Fibroblast of lung (primary cell): ENCODE measurements at places on chromosomes 11 and 22.
A peak's percentile ranks its signal among the peaks of the same experiment; 100 is the strongest.

DNA sequence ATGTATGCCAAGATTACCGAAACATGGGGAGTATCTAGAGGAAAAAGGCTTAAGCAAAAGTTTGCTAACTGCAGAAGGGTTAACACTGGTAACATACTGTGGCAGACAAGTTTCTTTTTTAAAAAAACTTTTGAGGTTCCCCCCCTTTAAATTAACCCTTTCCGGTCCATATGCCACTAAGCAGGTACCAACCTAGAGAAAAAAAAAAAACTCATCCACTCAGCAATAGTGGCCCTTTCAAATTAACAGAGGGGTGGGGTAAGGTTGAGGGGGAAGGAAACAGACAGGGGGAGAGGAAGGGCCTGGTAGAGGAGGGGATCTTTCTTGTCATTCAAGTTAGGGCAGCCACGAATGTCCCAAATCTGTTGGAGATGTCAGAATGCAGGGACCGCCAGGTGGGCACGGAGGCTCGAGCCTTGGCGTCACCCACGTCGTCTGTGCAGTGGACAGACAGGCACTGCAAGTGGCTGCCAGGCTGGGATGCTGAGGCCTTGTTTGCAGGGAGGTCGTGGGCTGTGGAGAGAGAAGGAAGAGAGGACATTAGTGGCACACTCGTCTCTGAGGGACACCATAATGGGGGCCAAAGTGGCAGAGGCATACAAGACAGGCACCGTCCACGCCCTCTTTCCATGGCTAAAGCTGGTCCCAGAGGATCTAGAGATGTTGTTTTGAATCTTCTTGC is 50.8 kb downstream of the MN1 start:
- peaks cover 6% of the 10 kb centered on the region for H3K4me1 ChIP-seq
- H3K27ac ChIP-seq, result no peak overlapping the region
- DNase-seq, result no peak
- no peak overlapping the region for H3K4me3 ChIP-seq
- peaks cover 11% of the 10 kb centered on the region for H3K27me3 ChIP-seq
- H3K36me3 ChIP-seq, result no peaks in the 10 kb centered on the region

DNA sequence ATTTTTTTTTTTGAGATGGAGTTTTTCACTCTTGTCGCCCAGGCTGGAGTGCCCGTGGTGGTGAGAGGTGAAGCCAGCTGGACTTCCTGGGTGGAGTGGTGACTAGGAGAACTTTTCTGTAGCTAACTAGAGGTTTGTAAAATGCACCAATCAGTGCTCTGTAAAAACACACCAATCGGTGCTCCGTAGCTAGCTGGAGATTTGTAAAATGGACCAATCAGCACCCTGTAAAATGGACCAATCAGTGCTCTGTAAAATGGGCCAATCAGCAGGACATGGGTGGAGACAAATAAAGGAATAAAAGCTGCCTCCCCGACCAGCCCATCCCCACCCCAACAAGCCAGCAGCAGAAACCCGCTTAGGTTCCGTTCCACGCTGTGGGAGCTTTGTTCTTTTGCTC is 4.4 kb upstream of the RAPSN start:
- H3K36me3 ChIP-seq, result no peaks in the 10 kb centered on the region
- H3K4me3 ChIP-seq, result no peak overlapping the region

GRCh38 chr11:116519499-116519898 is 253.3 kb downstream of the BUD13 start:
- no peaks in the 10 kb centered on the region for H3K4me1 ChIP-seq
- H3K27me3 ChIP-seq, result no peaks in the 10 kb centered on the region
- no peak for DNase-seq
- no peaks in the 10 kb centered on the region for H3K36me3 ChIP-seq

GRCh38 chr11:14093065-14093464 is 130.5 kb downstream of the SPON1 start:
- no peaks in the 10 kb centered on the region for H3K4me1 ChIP-seq
- no peak overlapping the region for H3K27ac ChIP-seq
- no peak overlapping the region for H3K4me3 ChIP-seq
- no peaks in the 10 kb centered on the region for H3K36me3 ChIP-seq
- no peak for DNase-seq

GRCh38 chr22:38874529-38875222 is 2.7 kb upstream of the CBX6 start:
- no peak for DNase-seq
- peaks cover 1% of the 10 kb centered on the region for H3K4me1 ChIP-seq
- peaks cover 13% of the 10 kb centered on the region for H3K27me3 ChIP-seq
- no peak overlapping the region for H3K4me3 ChIP-seq

GRCh38 chr11:122309262-122309925 is 193.4 kb upstream of the BLID start:
- no peak overlapping the region for H3K27ac ChIP-seq
- H3K36me3 ChIP-seq, result no peaks in the 10 kb centered on the region
- H3K4me1 ChIP-seq, result no peaks in the 10 kb centered on the region
- DNase-seq, result no peak

DNA sequence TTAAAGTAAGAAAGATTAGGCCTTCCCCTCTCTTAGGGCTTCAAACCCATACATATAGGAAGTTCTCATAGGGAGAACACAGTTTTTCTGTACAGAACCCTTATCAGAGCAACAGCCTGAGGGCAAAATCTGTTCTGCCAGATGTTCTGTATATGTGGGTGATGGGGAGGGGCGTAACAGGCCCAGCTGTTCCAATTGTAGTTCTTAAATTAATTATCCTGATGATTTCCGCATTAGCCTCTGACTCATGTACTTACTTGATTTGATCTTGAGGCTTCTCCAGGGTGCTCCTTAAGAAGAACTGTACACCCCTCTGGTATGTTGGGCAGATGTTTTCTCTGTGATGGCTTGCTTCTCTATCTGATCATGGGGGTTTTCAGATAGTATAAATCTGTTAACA is 123.1 kb upstream of the C11orf87 start:
- peak; percentile 13 for DNase-seq
- H3K27ac ChIP-seq, result no peak overlapping the region
- H3K4me1 ChIP-seq, result no peaks in the 10 kb centered on the region
- H3K36me3 ChIP-seq, result no peaks in the 10 kb centered on the region
- no peaks in the 10 kb centered on the region for H3K27me3 ChIP-seq
- H3K4me3 ChIP-seq, result no peak overlapping the region

DNA sequence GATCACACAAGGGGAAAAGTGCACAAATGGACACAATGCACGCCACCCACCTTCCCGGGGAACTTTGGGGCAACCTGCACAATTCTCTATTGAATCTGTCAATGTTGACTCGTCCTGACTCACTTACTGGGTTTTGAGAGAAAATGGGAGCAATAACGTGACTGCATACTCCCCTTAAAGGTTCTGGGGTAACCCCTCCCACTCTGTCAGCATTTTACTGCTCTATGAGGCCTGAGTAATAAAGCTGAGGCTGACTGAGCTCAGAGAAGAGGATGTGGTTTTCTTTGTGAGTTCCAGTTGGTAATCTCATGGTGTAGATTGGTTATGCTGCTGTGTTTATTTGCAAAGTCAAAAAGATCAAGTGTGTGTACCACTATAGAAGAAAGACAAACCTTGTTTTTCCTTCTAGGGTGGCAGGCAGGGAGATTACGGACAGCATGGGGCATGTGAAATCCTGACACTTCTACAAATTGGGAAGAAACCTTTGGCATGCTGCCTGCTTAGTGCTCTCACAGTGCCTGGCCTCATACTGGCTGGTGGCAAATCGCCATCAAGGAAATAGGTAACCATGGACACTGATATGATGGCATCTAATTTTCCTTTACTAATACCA is 16.1 kb upstream of the APOA1 start:
- peaks cover 22% of the 10 kb centered on the region for H3K4me1 ChIP-seq
- H3K27ac ChIP-seq, result peak overlapping the region; percentile 65
- DNase-seq, result peak; percentile 97
- H3K4me3 ChIP-seq, result no peak overlapping the region
- H3K36me3 ChIP-seq, result peaks cover 5% of the 10 kb centered on the region

GRCh38 chr11:48031602-48032001 is 51.2 kb downstream of the PTPRJ start:
- no peaks in the 10 kb centered on the region for H3K27me3 ChIP-seq
- no peaks in the 10 kb centered on the region for H3K36me3 ChIP-seq
- H3K27ac ChIP-seq, result no peak overlapping the region
- no peak for DNase-seq
- H3K4me3 ChIP-seq, result no peak overlapping the region
- peaks cover 2% of the 10 kb centered on the region for H3K4me1 ChIP-seq

DNA sequence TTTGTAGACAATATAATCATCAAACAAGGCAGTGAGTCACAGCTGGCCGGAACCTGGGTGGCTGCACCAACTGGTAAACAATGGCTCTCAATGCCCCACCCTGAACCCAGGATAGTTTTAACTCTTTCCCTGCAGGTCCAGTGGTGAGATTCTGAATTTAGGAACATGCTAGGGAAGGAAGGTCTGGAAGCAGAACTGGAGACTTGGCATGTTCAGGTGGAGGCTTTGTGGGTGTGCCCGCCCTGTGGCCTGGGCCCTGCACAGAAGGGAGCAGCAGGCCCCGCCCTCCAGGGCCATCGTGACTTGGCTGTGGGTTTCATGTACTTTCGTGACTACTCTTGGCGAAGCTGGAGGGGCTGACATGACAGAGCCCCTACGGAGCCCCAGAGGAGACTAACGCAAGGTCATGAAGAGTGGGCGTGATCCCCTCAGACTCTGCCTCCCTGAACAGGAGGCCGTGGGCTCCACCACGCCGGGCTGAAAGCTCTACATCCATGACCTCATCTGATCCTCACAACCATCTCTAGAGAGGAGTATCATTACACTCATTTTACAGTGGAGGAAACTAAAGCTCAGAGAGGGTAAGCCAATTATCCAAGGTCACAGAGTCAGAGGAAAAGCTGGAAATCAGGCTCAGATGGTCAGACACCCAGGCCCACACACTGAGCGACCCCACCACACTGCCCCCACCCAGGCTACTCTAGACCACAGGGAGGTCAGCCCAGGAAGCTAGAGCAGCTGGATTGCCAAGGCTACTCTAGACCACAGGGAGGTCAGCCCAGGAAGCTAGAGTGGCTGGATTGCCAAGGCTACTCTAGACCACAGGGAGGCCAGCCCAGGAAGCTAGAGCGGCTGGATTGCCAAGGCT is 27.3 kb downstream of the MAFF start:
- DNase-seq, result peak; percentile 73
- no peaks in the 10 kb centered on the region for H3K27me3 ChIP-seq
- no peak overlapping the region for H3K4me3 ChIP-seq

DNA sequence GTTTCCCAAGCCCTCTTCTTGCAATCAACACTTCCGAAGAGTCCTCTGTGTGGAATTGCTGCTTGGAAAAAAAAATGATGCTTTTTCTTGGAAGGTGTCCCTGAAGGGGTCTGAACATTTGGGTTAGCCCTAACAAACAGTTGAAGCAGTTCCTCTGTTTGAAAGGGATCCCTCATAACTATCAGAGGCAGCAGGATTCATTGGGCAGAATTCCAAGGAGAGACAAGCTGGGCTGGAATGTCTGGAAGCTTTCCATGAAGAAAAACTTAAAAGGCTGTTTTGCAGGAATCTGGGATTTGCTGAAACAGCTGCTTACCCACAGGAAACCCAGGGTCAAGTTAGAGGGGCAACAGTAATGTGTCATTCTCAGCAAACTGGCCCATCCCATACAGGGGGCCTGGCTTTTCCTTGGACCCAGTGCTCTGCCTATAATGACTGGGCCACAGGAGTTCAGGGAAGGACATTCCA is 3.1 kb downstream of the CSNK2A3 start:
- H3K4me3 ChIP-seq, result no peak overlapping the region
- H3K27ac ChIP-seq, result no peak overlapping the region
- H3K27me3 ChIP-seq, result peaks cover 2% of the 10 kb centered on the region
- DNase-seq, result peak; percentile 90
- no peaks in the 10 kb centered on the region for H3K36me3 ChIP-seq
- peaks cover 10% of the 10 kb centered on the region for H3K4me1 ChIP-seq

- no peaks in the 10 kb centered on the region for H3K4me1 ChIP-seq
- DNase-seq, result peak; percentile 2
- H3K4me3 ChIP-seq, result no peak overlapping the region
- H3K36me3 ChIP-seq, result no peaks in the 10 kb centered on the region
- no peak overlapping the region for H3K27ac ChIP-seq
These were observed 1074.5 kb downstream of the TBC1D22A start for GRCh38 chr22:47836957-47837356.

- no peaks in the 10 kb centered on the region for H3K27me3 ChIP-seq
- no peaks in the 10 kb centered on the region for H3K4me1 ChIP-seq
- DNase-seq, result no peak
- no peak overlapping the region for H3K27ac ChIP-seq
These were observed 940.3 kb downstream of the NTM start for GRCh38 chr11:132310390-132311375.

DNA sequence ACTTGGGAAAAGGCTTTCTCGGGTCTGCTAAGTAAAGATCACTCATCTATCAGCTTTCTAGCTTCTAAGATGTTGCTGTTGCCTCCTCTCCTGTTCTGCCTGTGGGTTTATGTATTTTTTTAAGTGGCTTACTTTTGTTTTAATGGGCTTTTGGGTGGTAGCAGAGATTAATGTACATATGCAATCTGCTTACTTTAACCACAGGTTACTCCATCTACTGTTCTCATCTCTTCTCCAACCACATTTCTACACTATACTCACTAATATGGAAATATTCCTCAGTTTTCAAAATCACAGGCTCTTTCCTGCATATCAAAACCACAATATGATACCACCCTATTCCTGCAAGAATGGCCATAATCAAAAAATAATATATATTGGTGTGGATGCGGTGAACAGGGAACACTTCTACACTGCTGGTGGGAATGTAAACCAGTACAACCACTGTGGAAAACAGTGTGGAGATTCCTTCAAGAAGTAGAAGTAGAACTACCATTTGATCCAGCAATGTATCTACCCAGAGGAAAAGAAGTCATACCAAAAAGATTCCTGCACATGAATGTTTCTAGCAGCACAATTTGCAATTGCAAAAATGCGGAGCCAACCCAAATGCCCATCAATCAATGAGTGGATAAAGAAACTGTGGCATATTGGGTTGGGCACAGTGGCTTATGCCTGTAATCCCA is 288.8 kb downstream of the SWAP70 start:
- H3K36me3 ChIP-seq, result peaks cover 2% of the 10 kb centered on the region
- no peaks in the 10 kb centered on the region for H3K27me3 ChIP-seq
- no peak for DNase-seq
- H3K4me3 ChIP-seq, result no peak overlapping the region

DNA sequence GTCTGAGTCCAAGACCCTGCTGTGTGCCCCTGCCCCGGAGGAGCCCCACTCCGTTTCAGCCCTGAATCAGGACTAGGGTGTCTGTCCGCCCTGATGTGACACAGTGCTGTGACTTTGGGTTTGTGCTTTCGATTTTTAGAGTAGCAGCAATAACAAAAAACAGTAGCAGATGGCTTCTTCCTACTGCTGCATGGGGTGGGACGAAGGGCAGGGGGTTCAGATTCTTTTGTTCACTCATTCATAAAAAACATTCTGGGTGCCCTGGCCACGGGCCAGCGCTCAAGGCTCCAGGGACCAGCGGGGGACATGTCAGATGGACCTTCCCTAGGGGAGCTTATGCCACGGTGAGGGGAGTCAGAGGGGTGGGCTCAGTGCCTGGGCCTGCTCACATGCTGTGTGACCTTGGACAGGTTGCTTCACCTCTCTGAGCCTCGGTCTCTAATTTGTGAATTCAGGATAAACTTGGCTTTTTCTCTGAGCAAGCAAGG is 24.6 kb upstream of the PRR5 start:
- no peak overlapping the region for H3K4me3 ChIP-seq
- no peak overlapping the region for H3K27ac ChIP-seq
- no peaks in the 10 kb centered on the region for H3K36me3 ChIP-seq
- no peak for DNase-seq
- H3K4me1 ChIP-seq, result no peaks in the 10 kb centered on the region

- H3K4me3 ChIP-seq, result no peak overlapping the region
- no peaks in the 10 kb centered on the region for H3K27me3 ChIP-seq
- H3K27ac ChIP-seq, result no peak overlapping the region
- DNase-seq, result no peak
- no peaks in the 10 kb centered on the region for H3K36me3 ChIP-seq
- H3K4me1 ChIP-seq, result no peaks in the 10 kb centered on the region
These were observed 18.4 kb downstream of the ABCC8 start for GRCh38 chr11:17458268-17458667.
